ENCODE measurements at places on chromosomes 2 and 18. TPM values are rescaled to one million over a fixed set of nuclear protein-coding genes. Genes with fewer than 3 reads are reported as not detected.

DNA sequence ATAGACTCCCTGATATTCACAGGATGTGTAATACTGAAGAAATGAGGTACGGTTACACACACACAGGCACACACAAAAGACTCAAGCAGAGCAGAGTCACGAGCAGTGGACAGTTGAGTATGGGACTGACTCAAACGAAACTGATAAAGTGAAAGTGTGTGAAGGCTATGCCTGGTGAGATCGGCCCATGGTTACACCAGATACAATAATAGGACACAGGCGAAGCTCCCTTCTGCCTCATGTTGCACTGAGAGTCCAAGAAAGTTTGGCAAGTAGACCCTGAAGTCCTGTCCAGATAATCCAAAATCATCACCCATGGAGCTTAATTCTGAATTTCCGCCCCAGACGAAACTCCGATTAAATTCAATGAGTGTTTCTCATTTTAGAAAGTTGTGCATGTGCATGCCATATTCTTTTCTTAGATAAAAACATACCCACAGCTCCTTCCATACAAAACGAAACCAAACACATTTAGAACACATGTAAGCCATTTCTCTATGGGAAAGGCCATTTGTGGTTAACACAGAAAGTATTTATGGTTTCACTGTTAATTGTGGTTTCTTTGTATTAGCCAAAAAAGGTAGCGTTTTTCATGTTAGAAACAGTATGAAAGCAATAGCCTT is 567.6 kb downstream of the PLCL1 start:
- DNase-seq, result peak; percentile 18

The DNAJB2 gene
- 78.0 TPM for polyA plus RNA-seq

The AQP12B gene
- 1.6 TPM for polyA plus RNA-seq

- no peak for DNase-seq
These were observed 2.9 kb upstream of the EPAS1 start for GRCh38 chr2:46294176-46294836.

DNA sequence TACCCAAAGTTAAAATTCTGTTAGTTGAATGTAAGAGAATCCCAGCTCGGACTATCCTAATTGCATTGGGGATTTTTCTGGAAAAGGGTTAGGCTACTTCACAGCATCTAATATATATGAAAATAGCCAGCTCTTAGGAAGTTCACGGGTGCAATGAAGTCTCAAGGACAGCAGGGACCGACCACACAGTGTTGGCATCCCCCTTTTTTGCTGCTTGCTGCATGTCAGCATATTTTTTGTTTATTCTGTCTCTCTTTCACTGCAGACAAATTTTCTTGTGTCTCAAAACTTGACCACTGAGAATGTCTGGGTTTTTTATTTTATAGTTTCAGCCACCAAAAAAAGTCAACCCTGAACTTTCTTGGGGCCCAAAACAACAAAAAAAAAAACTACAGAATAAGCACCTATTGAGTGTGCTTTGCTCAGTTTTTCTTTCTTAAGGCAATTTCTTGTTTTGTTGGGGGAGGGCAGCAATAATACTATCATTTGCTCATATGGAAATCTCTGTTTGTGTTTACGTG is 535.6 kb downstream of the CNTNAP5 start:
- DNase-seq, result no peak

DNA sequence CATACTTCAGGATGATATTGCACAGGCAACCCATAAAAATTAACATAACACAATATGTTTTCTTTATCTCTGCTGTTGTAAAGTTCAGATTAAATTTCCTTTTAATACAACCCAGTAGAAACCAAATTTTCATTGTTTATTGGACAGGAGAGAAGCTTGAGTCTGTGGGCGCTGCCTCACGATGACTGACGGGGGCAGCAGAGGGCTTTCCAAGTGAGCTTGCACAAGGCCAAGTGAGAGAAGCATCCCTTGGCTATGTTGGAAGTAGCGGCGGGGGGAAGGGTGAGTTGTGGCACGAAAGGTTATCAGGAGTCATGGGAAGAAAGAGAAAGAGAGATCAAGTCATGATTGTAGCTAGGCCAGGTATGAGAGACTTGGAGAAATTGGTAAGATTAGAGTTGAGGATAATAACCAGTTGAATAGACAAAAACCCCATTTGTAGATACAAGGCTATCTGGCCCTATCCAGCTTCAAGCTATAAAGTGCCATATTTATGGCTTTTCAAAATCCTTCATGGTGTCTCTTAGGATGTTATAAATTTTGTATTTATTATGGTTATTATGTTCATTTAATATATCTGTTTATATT is 413.7 kb upstream of the FAM98A start:
- peak; percentile 28 for DNase-seq

DNA sequence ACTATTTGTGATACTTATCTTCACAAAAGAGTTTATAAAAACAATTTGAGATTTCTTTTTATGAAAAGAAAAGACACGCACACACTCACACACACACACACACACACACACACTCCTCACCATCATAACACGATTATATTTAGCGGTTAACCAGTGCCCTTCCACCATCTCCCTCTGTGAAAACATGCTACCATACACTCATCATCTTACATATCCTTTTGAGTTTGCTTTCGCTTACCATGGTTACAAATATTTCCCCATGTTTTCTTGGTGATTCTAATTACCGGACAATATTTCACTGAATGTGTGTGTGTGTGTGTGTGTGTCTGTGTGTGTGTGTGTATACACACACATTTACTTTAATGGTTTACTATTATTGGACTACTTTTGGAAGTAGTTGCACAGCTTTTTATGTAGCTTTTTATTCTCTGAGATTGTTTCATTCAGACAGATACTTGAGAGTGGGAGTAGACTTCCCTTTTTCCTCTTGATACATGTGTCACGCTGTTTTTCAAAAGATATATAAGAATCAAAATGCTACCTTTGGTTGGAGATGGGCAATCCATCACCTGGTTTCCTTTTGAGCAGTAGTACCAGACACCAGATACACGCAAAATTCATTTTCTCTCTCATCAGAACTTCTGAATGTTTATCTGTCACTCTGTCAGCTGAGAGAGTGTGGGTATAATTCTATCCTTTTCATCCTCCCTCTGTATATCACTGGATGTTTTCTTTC is 138.1 kb downstream of the SETBP1 start:
- DNase-seq, result no peak

The SCN1A gene
- polyA plus RNA-seq, result 0.12 TPM

DNA sequence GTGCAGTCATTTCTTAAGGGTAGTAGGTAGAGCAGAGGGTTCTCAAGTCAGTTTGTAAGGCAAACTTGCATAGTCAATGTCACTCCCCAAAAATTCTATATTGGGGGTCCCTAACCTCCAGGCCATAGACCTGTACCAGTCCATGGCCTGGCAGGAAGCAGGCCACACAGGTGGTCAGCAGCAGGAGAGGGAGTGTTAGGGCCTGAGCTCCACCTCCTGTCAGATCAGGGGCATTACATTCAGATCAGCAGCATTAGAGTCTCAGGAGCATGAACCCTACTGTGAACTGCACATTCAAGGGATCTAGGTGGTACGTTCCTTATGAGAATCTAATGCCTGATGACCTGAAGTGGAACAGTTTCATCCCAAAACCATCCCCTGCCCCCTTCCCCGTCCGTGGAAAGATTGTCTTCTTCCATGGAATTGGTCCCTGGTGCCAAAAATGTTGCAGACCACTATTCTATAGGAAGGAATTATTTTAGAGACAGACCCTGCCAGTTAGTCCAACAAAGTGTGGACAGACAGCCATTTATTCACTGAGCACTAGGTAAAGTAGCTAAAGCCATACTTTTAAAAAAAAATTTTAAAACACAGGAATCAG is 6.7 kb downstream of the COA5 start:
- DNase-seq, result no peak

The IL36A gene
- polyA plus RNA-seq, result not detected

GRCh38 chr2:149330127-149331022 is at the start of gene LYPD6:
TSS of gene LYPD6 (plus strand) at chr2:149330587. CDS start at chr2:149437709, 107,122 bp downstream.
- DNase-seq, result peak; percentile 87

GRCh38 chr18:79607361-79607952 is 72.1 kb upstream of the CTDP1 start:
- no peak for DNase-seq

DNA sequence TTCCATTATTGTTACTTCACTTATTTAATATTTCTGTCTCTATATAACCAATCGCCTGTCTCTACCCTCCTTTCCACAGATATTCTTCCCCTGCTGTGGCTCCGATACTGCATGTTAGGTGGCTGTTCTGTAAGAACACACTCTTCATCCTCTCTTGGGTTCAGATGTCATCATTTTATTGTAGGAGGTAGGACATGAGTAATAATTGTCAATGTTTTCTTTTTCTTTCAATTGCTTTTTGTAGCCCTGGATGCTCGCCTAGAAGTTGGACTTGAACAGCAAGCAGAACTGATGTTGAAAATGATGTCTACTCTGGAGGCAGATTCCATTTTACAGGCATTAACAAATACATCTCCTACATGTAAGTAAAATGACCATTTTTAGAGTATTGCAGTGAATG is 128.6 kb downstream of the BIRC6 start:
- no peak for DNase-seq

GRCh38 chr18:52000435-52000834 is 339.6 kb upstream of the DCC start:
- DNase-seq, result no peak
